ENCODE measurements at places on chromosomes 1 and 21.

GRCh38 chr1:154743526-154744036 is 126.5 kb downstream of the KCNN3 start:
- DNase-seq = no peak

- DNase-seq = no peak
These were observed 221.8 kb downstream of the TTLL7 start for GRCh38 chr1:83776913-83777757.

DNA sequence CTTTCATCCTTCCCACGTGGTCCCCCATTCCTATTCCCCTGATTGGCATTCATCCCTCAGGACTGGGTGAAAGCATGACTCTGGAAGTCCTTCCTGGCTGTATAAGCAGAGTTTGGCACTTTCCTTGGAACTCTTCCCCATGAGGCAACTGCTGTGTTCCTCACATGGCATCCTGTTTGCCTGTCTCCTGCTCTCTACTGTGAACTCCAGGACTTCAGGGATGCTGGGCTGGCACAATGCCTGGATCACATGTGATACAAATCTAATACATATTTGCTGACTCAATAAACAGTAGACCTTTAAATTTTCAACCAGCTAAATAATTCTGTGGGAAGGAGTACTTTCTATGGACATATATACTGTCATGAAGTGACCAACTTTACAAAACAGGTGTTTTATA is 46.8 kb upstream of the EDEM3 start:
- DNase-seq = no peak

- no peak for DNase-seq
These were observed 9.7 kb downstream of the CA6 start for GRCh38 chr1:8955406-8955805.

DNA sequence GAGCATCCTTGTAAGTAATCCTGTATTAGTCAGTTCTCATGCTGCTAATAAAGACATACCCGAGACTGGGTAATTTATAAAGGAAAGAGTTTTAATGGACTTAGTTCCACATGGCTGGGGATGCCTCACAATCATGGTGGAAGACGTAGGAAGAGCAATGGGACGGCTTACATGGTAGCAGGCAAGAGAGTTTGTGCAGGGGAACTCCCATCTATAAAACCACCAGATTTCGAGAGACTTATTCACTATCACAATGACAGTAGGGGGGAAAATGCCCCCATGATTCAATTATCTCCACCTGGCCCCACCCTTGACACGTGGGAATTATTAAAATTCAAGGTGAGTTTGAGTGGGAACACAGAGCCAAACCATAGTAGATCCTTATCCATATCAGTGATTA is 124.7 kb downstream of the HIVEP3 start:
- DNase-seq = no peak

- DNase-seq = peak; percentile 75
These were observed 98.9 kb upstream of the BACE2 start for GRCh38 chr21:41068967-41069642.

GRCh38 chr1:200653022-200653462 is 16.7 kb downstream of the DDX59 start:
- no peak for DNase-seq

GRCh38 chr1:9922342-9922741 is 12.3 kb upstream of the CTNNBIP1 start:
- no peak for DNase-seq

GRCh38 chr1:154657556-154657955 is 49.6 kb upstream of the ADAR start:
- no peak for DNase-seq

DNA sequence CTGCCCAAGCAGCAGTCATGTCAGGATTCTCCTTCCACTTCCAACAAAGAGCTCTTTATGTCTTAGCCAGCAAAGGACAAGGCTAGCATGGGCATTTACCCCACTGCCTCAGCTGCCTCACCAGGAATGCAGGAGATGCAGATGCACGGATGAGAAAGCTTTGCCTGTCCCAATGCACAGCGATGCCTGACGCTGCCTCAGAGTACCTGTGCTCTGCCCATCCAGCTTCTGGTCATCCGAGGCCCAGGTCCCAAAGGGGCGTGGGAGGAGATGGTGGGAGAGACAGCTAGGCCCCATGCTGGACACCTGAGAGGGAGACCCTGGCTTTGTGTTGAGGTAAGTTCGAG is 59.0 kb downstream of the IRF2BP2 start:
- DNase-seq = no peak

DNA sequence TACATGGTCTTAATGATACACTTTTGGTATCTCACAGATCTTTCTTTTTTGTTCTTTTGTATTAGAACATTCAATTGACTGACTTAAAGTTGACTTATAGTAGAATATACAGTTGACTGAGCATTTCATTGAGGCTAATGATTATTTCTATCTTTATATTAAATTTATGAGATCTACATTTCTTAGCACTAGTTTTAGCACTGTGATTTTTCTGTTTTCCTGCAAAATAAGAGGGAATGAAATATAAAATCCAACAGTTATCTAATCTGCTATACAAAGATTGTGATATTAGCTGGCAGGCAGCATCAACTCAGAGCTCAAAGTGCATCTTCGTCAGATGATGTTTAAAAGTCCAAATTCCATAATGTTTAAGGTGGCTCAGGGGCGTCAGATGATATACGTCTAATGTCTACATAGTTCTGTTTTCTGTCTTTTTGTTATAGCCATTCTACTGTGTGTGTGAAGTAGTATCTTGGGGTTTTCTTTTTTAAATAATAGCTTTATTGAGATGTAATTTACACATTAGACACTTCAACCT is 85.4 kb downstream of the ATG4C start:
- no peak for DNase-seq

DNA sequence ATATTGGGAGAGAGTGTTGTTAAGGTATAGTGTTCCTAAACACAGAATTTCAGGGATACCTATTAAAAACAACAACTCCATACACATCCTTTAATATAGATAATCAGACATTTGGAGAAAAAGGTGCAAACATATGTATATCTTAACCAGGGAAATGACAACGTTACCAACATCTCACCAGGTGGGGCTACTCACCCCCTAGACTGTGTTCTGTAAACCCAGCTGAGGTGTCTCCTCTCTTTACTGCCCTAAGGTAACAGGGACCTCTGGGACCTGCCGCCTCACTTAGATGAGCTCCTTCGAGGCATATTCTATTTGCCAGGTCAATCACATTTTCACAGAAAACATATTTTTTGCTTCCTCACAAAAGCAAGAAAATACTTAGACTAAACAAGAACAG is 13.4 kb downstream of the RRAGC start:
- no peak for DNase-seq

DNA sequence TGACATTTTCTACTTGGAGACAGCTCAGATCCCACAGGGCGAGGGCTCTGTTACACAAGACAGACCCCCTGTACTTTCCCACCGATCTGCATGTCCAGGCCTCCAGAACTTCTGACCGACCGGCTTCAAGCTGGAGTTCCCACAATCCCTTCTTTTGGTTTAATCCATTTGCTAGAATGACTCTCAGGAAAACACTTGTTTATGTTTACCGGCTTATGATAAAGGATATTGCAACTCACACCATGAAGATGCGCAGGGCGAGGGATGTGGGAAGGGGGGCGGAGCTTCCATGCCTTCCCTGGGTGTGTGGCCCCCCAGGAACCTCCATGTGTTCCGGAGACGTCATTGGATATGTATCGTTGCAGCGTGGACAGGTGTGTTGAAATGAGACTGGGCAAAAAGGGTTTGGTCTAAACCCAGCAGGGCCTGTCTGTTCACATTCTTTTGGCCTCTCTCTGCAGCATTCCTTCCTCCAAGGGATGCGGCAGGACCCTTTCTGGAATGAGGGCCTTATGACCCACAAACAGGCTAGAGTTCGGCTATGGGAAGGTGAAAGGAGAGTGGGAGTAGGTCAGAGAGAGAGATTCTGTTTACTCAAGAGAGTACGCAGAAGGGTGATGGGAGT is 7.5 kb upstream of the IGSF5 start:
- DNase-seq = no peak

DNA sequence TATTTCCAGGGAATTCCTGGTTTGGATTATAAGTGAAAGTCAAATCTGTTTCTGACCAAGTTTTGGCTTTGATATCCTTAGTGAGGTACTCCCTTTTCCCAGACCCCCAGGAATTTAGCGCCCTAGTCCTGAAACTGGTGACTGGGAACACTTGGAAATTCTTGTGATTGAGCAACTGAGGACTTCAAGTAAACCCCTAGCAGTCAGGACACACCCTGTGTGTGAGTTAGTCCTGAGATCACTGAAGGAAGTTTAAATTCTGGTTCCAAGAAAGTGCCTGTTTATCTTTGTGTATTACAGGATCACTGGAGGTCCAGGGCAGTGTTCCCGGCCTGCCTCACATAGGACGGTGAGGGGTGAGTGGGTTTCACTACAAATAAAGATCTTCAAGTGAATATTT is 95.1 kb upstream of the F3 start:
- DNase-seq = peak; percentile 45

DNA sequence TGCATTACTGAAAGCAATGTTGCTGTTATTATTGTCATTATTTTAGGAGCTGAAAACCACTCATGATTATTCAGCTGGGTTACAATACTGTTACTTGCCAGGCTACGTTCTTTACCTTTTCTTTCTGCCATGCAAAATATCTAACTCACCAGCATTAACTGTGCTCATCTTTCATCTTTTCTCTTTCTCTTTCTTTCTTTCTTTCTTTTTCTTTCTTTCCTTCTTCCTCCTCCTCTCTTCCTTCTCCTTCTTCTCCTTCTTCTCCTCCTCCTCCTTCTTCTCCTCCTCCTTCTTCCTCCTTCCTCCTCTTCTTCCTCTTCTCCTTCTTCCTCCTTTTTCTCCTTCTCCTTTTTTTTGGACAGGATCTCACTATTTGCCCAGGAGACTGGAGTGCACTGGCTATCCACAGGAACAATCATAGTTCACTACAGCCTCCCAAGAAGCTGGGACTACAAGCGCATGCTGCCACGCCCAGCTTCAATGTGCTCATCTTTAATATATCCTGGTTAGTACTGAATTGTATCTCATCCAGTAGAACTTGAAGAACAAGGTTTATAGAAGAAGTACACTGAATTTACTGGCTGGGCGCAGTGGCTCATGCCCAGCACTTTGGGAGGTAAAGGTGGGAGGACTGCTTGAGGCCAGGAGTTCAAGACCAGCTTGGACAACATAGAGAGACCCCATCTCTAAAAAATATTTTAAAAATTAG is 6.9 kb upstream of the ZMYM4 start:
- no peak for DNase-seq

- DNase-seq = no peak
These were observed 21.8 kb upstream of the RAB4A start for GRCh38 chr1:229248821-229249817.

- no peak for DNase-seq
These were observed 122.8 kb downstream of the PLPPR5 start for GRCh38 chr1:98881901-98882300.

- DNase-seq = no peak
These were observed 106.4 kb downstream of the ATF6 start for GRCh38 chr1:161872506-161872905.

- no peak for DNase-seq
These were observed 138.8 kb upstream of the USP24 start for GRCh38 chr1:55353707-55354620.

DNA sequence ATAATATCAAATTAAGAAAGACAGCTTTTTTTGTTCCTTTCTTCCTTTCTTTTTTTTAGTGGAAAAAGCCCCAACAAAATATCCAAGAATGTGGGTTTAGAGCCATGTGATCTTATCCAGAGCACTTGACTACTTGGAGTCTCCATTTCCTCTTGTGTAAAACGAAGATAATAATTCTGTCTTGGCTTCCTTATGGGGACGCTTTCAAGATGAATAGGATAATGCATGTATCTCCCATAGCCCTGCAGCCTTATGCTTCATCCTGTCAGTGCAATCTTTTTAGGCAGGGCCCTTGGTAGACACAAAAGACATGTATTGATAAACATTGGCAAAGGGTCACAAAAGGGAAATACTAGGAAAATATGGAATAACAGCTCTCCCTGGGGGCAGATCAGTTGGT is 34.8 kb downstream of the ZBTB18 start:
- DNase-seq = no peak

- DNase-seq = no peak
These were observed 184 bp downstream of the B4GALT2 start for GRCh38 chr1:43979261-43979527.

DNA sequence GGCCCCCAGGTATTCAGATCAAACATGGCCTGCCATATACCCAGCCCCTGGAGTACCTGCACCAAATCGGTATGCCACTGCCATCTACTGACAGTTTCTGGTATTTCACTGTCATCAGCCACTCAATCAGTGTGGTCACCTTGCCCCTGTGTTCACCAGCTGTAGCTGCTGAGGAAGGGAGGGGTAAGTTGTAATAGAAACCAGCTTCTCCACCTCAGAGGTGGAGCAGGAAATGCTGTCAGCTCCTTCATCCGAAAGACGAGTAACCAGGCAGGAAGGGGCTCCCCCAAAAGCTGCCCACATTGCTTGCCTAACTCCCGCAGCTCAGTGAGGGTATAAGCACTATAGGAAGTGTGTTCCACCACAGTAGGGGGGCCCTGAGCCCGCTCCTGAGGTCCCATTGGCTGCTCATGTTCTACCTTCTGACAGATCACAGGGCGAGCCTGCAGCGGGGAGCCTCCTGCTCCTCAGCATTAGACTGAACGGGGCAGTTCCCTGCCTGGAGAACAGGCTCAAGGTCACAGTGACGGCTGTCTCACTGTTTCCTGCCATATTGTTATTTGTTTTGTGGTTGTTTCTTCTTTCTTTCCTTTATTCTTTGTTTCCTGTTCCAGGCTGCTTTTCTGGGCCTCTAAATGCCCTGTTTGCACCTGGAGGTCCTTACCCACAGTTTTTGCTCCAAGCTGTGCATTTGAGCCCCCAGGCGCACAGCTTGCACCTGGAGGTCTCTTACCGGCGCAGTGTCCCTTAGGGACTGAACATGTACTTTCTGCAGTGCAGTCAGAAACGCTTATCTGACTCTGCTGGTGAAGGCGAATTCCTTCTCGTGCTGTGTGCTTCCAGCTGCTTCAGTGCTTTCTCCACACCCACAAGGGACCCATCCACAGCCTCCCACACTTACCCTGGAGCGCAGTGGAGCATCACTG is 1638.3 kb downstream of the MRPL39 start:
- no peak for DNase-seq

- no peak for DNase-seq
These were observed at the start of gene ELAPOR1 for GRCh38 chr1:109113590-109114341. TSS of gene ELAPOR1 (plus strand) at chr1:109114115. CDS start at chr1:109114184, 69 bp downstream.
